Kidney epithelial cell (primary cell): ENCODE measurements at places on chromosomes 7 and 10.

DNA sequence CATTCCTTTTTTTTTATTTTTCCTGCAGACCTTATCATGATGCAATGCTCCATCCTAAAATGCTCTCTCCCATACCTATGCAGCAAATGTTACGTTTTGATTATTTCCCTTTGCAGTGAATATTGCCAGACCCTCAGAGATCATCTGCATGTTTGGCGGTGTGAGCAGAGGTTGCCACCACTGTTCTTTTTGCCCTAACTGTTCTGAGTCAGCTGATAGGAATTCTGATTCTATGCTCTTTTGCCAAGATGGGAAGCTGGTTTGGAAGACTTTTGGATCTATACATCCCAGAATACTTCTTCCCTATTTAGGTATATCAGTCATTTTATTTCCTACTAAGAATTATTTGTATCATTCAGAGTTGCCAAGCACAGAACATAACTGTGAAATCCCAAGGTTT lies 130.5 kb downstream of the KLF6 start:
- DNase-seq, result no peak

DNA sequence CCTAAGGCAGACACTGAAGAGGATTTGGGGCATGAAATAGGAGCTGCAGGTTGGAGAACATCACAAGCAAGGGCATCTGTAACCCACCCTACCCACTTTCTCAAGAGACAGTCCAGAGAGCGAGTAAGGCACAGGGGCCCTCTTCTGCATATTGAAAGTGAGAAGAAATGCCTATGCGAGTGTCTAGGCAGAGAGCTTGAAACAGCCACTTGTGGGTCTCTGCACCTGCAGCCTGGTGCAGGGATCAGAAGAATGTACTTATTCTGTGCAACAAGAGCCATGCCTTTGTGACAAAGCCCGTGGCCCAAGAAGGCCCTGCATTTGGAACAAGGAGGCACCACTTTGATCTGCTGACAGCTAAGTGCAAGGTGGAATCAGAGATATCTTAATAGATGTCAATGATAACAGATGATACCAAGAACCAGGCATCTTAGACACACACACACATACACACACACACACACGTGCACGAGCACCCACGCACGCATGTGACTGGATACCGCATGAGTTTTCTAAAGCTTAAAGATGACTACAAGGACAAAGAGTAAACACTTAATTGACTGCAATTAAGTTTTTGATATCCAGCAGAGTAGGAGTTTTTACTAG lies 89.3 kb downstream of the NPSR1 start:
- no peak for DNase-seq

- DNase-seq, result no peak
Measured at GRCh38 chr10:124704428-124705380, 39.5 kb downstream of the FAM53B start.

GRCh38 chr7:50793120-50793946 lies 10.6 kb upstream of the GRB10 start:
- no peak for DNase-seq

- no peak for DNase-seq
Measured at GRCh38 chr10:32793033-32793432, 165.0 kb downstream of the ITGB1 start.

GRCh38 chr10:32004161-32004591 lies 52.0 kb downstream of the KIF5B start:
- no peak for DNase-seq

GRCh38 chr10:93485690-93486089 lies 3.6 kb upstream of the MYOF start:
- DNase-seq, result no peak

GRCh38 chr7:125605241-125605640 lies 675.6 kb upstream of the POT1 start:
- no peak for DNase-seq

- DNase-seq, result no peak
Measured at GRCh38 chr10:94324609-94325233, 38.0 kb downstream of the NOC3L start.
